Activated CD8-positive, alpha-beta memory T cell treated with anti-CD3 and anti-CD28 coated beads for 1 hour (primary cell): ENCODE measurements at places on chromosomes 1 and 21.

DNA sequence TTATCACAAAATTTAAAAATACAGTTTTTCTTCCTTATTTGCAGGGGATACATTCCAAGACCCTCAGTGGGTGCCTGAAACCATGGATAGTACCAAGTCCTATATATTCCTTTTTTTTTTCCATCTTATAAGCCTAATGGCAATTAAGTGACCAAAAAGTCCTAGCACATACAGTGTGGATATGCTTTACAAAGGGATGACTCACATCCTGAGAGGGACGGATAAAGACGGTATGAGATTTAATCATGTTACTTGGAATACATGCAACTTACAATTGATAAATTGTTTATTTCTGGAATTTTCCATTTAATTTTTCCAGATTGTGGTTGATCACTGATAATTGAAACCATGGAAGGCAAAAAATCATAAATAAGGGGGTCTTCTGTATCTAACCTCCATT, 181.2 kb upstream of the BRINP3 start:
- no peak for DNase-seq

- no peak for DNase-seq
Observed at GRCh38 chr1:30040081-30041019, 683.0 kb downstream of the MATN1 start.

GRCh38 chr1:112866151-112866550, 89.8 kb downstream of the SLC16A1 start:
- no peak for DNase-seq

DNA sequence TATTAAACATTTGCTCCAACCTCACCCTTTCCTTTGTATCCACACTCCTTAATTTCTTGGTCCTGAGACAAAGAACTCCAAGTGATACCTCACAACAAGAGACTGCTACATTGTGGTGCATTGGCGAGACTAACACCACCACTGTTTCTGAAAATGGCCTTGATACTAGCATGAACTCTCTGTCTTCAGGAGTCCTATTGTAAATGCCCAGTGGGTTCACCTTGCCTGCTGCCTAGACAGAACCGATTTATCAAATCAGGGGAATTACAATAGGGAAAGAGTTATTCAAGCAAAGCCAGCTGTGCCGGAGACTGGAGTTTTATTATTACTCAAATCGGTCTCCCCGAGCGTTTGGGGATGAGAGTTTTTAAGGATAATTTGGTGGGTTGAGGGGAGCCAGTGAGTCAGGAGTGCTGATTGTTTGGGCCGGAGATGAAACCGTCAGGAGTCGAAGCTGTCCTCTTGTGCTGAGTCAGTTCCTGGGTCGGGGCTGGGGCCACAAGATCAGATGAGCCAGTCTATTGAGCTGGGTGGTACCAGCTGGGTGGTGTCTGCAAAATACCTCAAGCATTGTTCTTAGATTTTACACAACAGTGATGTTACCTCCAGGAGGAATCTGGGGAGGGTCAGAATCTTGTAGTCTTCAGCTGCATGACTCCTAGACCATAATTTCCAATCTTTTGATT, 83.1 kb downstream of the DESI2 start:
- no peak for DNase-seq

DNA sequence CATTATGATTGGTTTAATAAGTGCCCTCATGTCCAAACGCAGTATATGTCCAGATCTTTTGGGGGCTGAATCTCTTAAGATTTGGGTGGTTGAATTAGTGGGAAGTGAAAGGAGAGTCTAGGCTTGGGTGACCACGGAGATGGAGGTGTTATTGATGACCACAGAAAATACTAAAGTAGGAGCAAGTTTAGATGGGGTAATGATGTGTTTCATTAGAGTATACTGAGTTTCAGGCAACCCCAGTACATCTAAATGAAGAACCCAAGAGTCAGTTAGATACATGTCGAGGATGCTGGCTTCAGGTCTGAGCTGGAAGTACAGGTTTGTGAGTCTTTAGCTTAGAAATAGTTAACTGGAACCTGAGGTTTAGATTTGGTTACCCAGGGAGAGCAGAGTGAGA, 6.5 kb upstream of the ZZZ3 start:
- no peak for DNase-seq

- DNase-seq = no peak
Observed at GRCh38 chr1:200980452-200980772, 43.1 kb downstream of the KIF21B start.

DNA sequence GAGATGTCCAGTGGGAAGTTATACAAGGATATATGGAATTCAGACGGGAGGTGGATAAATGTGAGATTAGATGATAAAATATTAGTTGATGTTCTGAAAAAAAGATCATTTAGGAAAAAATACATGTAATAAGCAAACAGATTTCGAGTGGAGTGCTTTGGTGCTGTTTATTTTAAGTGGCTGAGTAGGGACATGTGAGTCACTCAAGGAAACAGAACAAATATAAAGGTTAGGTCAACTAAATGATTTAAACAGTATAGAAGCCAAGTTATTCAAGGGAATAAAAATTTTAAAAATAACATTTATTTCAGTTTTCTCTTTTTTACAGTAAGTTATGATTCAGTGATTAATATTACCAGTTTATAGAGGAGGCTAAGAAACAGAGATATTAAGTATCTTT, 1046.7 kb upstream of the B3GALT2 start:
- DNase-seq = no peak

GRCh38 chr1:155255243-155256007, at the start of gene ENTREP3:
Gene ENTREP3 (minus strand): TSS chr1:155255483. CDS start chr1:155254877, 606 bp downstream.
- no peak for DNase-seq
